Hepatocyte (in vitro differentiated cells): ENCODE measurements at places on chromosomes 5 and 9.

- no peaks in the 10 kb centered on the region for H3K36me3 ChIP-seq
- no peaks in the 10 kb centered on the region for H3K27me3 ChIP-seq
- no peaks in the 10 kb centered on the region for H3K4me1 ChIP-seq
- DNase-seq = no peak
These were observed 28.4 kb upstream of the SEC16A start for GRCh38 chr9:136511144-136511669.

DNA sequence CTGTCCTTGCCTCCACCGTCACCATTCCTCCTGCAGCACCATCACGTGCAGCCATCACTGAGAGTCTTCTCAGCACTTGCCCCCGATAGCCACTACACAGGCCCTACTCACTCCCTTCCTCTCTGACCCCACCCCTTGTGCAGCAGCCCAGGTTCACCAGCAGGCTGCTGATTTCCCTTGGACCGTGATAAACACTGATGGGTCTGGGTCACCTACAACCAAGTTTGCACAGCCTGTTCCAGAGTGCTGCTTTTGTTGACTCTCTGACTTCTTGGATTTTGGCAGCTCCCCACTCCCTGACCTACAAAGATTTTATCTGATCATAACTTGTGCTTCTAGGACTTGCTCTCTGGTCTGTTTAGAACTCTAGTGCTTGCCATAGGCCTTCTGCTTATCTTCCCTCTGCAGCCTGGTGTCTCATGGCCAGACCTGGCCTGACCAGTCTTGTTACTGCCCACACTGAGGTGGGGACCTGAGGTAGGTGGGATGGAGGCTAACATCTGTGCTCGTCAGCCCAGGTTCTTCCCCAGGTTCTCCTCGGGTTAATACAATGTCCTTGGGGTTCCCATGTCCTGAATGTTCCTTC, 109.3 kb downstream of the TARS1 start:
- DNase-seq = no peak
- no peak overlapping the region for H3K27ac ChIP-seq
- H3K4me1 ChIP-seq = no peaks in the 10 kb centered on the region

GRCh38 chr9:83081846-83082245, 18.9 kb upstream of the RASEF start:
- no peaks in the 10 kb centered on the region for H3K4me1 ChIP-seq
- H3K27ac ChIP-seq = no peak overlapping the region
- no peak for DNase-seq

DNA sequence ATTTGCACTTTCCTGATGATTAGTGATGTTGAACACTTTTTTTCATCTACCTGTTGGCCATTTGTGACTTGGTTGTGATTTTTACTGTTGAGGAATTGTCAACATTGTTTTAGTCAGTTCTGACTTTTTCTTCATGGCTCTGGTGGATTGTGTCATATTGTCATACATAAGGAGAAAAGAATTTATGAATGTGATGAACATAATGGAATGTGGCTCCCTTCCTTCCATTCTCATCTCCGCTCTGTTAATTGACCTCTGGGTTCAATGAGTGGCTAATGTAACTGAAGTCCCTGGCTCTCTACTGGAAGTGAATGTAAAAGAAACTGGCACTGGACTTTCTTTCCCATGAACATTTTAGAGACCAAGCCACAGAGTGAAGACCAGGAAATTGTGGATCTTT, 49.2 kb downstream of the KIAA1958 start:
- peaks cover 7% of the 10 kb centered on the region for H3K4me1 ChIP-seq
- DNase-seq = no peak
- H3K27ac ChIP-seq = no peak overlapping the region
- no peaks in the 10 kb centered on the region for H3K36me3 ChIP-seq

- peak; percentile 44 for DNase-seq
- H3K4me1 ChIP-seq = no peaks in the 10 kb centered on the region
- H3K27ac ChIP-seq = no peak overlapping the region
- H3K27me3 ChIP-seq = no peaks in the 10 kb centered on the region
- no peak overlapping the region for H3K4me3 ChIP-seq
These were observed 362.0 kb upstream of the CDH10 start for GRCh38 chr5:25006734-25007133.

DNA sequence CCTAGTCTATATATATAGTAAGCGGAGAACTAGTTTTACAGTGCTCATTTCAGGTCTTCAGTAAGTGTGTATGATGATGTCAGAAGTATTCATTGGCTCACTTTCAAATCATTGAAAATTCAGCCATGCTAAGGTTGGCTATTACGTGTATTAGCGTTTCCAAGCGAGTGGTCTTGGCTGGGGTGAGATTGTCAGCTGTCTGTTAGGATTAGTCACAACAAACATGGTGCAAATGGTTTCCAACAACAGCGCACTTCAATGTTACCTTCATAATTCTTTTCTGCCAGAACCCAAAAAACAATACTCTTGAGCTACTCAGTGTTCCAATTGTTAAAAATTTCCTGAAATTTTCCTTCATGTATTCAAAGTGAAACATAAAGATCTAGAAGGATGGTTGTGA, 283.0 kb downstream of the AOPEP start:
- H3K36me3 ChIP-seq = no peaks in the 10 kb centered on the region
- no peaks in the 10 kb centered on the region for H3K27me3 ChIP-seq
- no peak for DNase-seq
- H3K4me3 ChIP-seq = no peak overlapping the region

DNA sequence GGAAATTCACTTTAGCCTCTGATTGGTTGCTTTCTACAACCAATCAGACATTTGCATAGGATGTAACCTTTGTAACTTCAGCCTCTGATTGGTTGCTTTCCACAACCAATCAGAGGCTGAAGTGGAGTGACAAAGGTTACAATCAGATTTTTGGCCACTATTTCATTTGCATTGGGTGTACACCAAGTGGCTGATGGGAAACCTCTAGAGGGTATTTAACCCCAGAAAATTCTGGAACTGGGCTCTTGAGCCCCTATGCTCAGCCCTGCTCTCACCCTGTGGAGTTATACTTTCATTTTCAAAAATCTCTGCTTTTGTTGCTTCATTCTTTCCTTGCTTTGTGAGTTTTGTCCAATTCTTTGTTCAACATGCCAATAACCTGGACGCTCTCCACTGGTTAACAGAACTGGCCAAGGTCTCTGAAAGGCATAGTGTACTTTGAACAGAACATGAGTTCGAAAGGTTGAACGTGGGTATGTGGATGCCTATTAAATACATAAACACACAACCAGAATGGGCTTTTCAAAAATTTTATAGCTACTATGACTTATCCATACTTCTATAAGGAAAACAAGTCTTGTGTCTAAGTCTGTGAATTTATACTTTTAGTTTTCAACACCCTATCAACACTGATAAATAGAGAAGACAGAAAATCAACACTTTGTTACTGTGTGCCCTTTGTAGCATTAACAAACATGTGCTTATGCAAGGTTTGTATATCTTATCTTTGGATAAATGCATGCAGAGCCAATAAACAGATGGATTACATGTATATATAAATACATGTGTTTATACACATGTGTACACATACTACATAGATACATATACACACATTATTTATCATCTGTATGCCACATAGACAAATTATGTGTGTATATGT, 568.1 kb downstream of the CTNND2 start:
- H3K27ac ChIP-seq = no peak overlapping the region
- no peaks in the 10 kb centered on the region for H3K4me1 ChIP-seq
- H3K4me3 ChIP-seq = no peak overlapping the region

DNA sequence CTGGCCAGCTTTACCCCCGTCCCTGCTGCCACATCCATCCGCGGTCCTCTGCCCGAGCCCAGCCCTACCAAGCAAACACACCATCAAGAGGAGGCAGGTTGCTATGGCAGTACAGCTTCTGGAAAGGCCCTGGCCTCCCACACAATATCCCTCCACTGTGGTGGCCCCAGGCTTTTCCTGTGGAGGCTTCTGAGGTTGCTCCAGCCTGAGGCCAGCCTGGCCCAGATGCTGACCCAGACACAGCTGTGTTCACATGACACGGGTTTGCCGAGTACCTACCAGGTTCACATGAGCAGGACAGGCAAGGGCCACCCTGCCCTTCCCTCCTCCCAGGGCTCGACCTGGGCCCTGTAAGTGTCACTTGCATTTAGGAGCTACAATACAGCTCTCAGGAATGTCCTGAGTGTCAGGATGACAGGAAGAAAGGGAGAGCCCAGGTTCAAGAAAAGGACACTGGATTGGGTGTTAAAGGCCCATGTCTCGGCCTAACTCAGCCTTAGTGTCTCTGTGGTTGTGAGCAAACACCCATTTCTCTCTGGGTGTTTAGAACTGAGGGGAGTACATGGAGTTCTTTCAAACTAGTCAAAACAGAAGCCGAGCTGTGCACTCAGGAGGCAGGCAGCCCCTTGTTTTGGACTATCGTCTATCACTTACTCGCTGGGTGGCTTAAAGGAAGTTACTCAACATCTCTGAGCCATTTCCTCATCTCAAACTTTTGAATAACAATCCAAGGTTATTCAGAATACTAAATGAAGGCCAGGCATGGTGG, 40.2 kb downstream of the NAIF1 start:
- DNase-seq = no peak

GRCh38 chr9:134612715-134613114, 28.9 kb upstream of the COL5A1 start:
- no peaks in the 10 kb centered on the region for H3K4me1 ChIP-seq
- no peak overlapping the region for H3K27ac ChIP-seq
- no peaks in the 10 kb centered on the region for H3K36me3 ChIP-seq

DNA sequence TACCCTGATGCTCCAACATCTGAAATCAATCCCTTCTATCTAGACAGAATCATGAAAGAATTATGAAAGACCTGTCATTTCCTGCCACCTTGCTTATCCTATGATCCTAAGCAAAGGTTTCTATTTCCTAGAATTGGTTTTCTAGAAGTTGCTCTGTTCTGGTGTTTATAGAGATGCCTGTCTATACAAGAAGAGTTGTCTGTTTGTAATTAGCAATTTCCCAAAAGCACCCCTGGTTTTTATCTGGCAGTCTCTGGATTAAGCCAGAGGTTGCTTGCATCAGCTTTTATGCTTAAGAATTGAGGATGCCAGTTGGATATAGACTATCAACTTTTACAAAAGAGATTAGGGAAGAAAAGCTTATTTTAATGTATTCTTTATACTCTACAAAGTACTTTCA, 133.0 kb upstream of the EFNA5 start:
- no peaks in the 10 kb centered on the region for H3K27me3 ChIP-seq
- DNase-seq = no peak
- no peaks in the 10 kb centered on the region for H3K36me3 ChIP-seq
- H3K4me1 ChIP-seq = peaks cover 6% of the 10 kb centered on the region
- H3K27ac ChIP-seq = no peak overlapping the region
- no peak overlapping the region for H3K4me3 ChIP-seq

- H3K36me3 ChIP-seq = no peaks in the 10 kb centered on the region
- no peaks in the 10 kb centered on the region for H3K27me3 ChIP-seq
- no peak for DNase-seq
- peaks cover 17% of the 10 kb centered on the region for H3K4me1 ChIP-seq
These were observed 39.8 kb upstream of the CRB2 start for GRCh38 chr9:123316053-123316718.

GRCh38 chr9:83384214-83384613, 154.0 kb downstream of the FRMD3 start:
- H3K4me1 ChIP-seq = no peaks in the 10 kb centered on the region
- no peak overlapping the region for H3K27ac ChIP-seq
- DNase-seq = no peak
- H3K36me3 ChIP-seq = no peaks in the 10 kb centered on the region

DNA sequence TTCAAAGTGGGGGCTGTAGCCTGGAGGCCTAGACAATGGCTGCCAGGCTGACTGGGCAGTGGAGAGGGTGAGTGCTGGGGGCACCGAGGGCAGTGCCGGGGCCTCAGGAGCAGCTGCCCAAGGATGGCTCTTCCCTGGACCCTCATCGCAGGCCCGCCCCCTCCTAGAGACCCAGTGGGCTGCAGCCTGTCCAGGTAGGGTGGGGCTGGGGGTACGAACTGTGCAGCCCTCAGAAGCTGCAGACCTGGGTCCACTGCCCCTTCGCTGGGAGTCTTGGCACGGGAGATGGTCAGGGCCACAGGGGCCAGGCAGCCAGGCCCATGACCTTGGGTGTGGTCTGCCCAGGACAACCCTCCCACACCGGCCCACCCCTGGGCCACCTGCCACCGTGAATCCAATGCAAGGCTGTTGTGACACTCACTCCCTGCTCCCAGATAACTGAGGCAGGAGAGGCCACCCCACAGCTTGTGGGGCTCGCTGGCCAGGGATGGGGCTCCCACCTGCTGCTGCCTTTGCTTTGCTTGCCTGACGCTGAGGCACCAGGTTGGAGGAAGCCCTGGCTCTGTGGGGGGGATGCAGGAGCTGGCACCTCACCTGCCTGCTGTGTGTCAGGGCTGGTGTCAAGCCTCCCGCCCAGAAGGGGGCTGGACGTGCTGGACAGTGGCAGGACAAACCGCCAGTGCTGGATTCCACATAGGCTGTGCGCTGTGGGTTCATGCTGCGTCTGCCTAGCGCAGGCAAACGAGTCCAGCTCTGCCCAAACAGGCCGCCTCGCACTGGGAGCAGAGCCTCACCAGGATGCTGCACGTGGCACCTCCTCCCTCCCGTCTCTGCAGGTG, 23.1 kb upstream of the SLC9A3 start:
- H3K27ac ChIP-seq = peak overlapping the region; percentile 34
- no peaks in the 10 kb centered on the region for H3K36me3 ChIP-seq
- H3K27me3 ChIP-seq = no peaks in the 10 kb centered on the region
- H3K4me3 ChIP-seq = no peak overlapping the region

GRCh38 chr9:137467896-137468295, 8.8 kb upstream of the NSMF start:
- no peaks in the 10 kb centered on the region for H3K36me3 ChIP-seq
- no peaks in the 10 kb centered on the region for H3K27me3 ChIP-seq
- H3K4me3 ChIP-seq = no peak overlapping the region
- DNase-seq = no peak

- no peaks in the 10 kb centered on the region for H3K27me3 ChIP-seq
- H3K27ac ChIP-seq = peak overlapping the region; percentile 26
- DNase-seq = peak; percentile 60
- H3K4me1 ChIP-seq = peaks cover 22% of the 10 kb centered on the region
- no peak overlapping the region for H3K4me3 ChIP-seq
These were observed 152.4 kb downstream of the BRINP1 start for GRCh38 chr9:119216651-119217331.

DNA sequence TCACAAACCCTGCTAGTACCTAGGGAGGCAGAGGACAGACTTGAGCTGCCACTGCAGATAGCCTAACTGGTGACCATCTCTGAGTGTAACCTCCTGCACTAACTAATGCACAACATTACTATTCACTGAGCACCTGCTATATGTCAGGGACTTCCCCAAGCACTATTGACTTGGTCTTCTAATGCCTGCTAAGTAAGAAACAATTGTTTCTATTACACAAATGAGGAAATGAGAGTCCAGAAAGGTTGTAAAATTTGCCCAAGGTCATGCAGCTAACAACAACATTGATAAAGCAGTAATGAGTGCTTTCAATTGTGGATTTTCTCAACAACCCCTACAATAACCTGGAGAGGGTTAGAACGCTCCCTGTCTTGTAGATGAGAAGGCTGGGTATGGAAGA, 183.7 kb downstream of the ZNF462 start:
- no peak overlapping the region for H3K4me3 ChIP-seq
- H3K27me3 ChIP-seq = no peaks in the 10 kb centered on the region
- no peak for DNase-seq
- no peak overlapping the region for H3K27ac ChIP-seq
- H3K4me1 ChIP-seq = no peaks in the 10 kb centered on the region
